ENCODE measurements at places on chromosomes 11 and 22. TPM values are rescaled to one million over a fixed set of nuclear protein-coding genes. Genes with fewer than 3 reads are reported as not detected.

The RNH1 gene
- polyA plus RNA-seq = 156 TPM

The BBOX1 gene
- polyA plus RNA-seq = not detected

GRCh38 chr22:43540529-43540923 is 128.7 kb downstream of the MPPED1 start:
- no peak overlapping the region for H3K4me3 ChIP-seq
- no peak for DNase-seq
- H3K36me3 ChIP-seq = no peaks in the 10 kb centered on the region

DNA sequence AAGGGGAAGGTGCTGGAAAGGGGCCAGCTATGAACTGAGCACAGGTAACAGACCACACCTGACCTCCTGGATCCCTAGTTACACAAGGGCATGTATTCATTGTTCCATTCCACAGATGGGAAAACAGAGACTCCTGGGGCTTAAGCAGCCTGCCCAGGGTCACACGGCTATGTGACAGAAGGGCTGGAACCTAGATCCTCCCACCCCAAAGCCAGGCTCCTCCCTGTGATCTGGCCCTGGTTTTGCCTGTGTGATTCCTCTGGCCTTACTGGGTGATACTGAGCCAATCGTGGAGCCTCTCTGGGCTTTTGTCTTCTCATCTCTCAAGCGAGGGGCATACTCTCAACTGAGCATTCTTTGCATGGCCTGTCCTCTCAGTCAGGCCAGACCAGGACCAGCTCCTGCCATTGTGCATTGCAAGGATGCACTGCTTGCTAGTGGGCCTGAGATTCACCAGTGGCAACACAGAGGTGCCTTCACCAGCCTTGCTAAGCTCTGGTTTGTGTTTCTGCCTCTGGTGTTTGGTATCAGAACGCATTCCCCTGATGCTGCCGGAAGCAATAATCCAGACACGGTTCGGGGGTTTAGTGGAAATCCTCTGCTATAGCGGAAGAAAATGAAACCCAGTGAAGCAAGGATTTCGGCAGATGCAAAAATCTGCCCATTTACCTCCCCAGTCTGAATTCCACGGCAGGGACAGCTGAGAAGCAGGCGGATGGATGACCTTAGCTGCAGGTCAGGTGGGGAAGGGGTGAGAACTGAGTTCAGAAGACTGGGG is 226.6 kb downstream of the ST3GAL4 start:
- no peak for DNase-seq
- H3K27ac ChIP-seq = no peak overlapping the region
- no peaks in the 10 kb centered on the region for H3K36me3 ChIP-seq
- H3K27me3 ChIP-seq = no peaks in the 10 kb centered on the region
- H3K4me3 ChIP-seq = no peak overlapping the region

GRCh38 chr11:61826930-61827570 is 1.1 kb upstream of the FADS2 start:
- DNase-seq = no peak
- H3K27ac ChIP-seq = peak overlapping the region; percentile 43
- no peaks in the 10 kb centered on the region for H3K27me3 ChIP-seq
- peaks cover 11% of the 10 kb centered on the region for H3K4me1 ChIP-seq
- H3K4me3 ChIP-seq = peak overlapping the region; percentile 64

Measured in naive thymus-derived CD4-positive, alpha-beta T cell (primary cell).